ENCODE measurements at places on chromosomes 1 and 21.

- DNase-seq, result no peak
These were observed 148.2 kb upstream of the COL11A1 start for GRCh38 chr1:103256490-103256889.

GRCh38 chr1:1908506-1908791 is 6.6 kb upstream of the CALML6 start:
- DNase-seq, result no peak

DNA sequence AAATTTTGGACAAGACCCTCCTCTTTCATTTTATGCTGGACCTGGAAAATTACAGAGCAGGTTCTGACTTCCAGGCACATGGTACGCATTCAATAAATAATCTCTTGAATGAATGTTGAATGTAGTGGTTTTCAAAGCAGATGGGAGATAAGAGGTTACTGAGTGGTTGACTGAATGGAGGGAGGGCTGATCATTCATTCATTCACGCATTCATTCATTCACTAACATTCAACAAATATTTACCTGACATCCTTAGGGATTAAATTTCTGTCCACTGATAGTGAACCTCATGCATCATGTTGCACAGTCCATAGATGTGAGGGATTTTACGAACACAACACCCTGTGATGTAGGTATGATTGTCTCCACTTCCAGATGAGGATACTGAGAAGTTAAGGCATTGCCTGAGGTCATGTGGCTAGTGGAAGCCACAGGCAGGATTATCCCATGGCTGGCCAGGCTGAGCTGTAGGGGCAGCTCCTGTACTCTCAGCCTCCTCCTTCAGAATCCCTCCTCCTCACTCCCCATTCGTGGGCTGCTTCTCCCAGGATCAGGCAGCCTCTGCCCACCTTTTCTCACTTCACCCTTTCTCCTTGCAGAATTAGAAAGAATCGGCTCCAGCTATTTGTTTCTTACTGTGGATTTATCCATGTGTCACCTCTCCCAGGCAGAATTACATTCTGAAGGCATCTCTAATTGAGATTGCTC is 48.4 kb upstream of the ATP5PO start:
- DNase-seq, result no peak

DNA sequence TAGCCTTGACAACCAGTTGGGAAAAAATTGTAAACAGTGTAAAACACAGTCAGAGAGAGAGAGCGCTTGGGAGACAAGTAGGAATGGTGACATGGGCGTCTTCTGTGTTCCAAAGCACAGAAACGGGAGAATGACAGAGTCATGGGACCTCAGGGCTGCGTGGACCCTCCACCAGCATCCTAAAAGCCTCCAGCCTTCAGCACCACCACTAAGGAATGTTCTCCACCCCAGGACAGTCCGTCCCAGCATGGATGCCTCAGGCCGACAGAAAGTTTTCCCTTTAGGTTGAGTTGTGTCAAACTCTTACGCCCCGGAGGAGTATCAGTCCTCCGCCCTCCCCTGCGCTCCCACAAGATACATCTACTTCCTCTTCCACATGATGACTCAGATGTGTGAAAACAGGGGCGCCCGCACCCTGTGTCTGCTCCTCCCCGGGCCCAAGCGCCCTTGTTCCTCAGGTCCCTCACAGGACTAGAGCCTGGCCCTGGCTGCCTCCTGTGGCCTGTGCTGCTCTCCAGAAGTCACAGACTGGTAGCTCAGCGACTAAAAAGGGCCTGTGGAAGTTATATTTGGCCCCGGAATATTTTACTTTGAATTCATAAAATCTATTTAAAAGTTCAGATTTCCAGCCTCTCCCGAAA is 63.9 kb upstream of the EFHD2 start:
- DNase-seq, result no peak

DNA sequence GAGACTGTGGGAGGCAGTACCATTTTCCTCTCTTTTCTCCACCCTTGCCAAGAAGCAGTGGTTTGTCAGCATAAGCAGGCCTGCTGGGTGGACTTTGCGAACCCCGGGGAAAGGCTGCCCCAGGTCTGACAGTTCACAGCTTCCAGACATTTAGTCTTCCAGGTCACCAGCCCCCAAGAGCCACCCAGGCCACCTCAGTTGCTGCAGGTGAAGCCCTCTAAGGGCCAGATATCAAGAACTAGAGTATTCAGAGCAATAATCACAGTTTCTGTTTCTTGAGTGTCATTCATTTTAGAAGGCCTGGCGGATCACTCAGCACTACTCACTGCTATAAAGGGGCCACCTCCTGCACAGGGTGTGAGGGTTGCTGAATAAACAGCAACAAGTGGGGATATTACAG is 9.5 kb upstream of the ADORA3 start:
- DNase-seq, result no peak

- DNase-seq, result peak; percentile 46
These were observed 12.3 kb upstream of the GJA8 start for GRCh38 chr1:147890177-147890790.

- no peak for DNase-seq
These were observed 2.0 kb upstream of the FAM131C start for GRCh38 chr1:16075337-16076030.

DNA sequence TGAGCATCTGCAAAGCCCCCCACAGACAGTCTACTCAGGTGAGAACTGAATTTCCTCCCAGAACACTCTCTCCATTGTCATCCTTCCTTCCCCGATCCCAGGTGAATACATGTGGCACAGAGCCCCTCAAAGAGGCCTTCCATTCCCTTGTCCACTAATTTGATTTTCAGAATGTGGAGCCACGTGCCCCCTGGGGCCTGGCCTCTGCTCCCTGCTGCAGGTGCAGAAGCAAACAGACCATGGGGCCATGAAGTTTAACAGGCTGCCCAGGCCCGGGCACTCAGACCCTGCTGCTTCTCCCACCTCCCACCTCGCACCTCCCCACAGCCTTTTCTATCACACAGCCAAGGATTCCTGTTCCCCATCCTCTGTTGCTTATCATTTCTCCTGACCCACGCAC is 243.8 kb upstream of the RAB4A start:
- DNase-seq, result no peak

DNA sequence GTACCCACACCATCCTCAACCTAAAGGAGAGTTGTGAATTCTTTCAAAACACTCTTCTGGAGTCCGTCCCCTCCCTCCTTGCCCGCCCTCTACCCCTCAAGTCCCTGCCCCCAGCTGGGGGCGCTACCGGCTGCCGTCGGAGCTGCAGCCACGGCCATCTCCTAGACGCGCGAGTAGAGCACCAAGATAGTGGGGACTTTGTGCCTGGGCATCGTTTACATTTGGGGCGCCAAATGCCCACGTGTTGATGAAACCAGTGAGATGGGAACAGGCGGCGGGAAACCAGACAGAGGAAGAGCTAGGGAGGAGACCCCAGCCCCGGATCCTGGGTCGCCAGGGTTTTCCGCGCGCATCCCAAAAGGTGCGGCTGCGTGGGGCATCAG is 638 bp upstream of the OLIG2 start:
- no peak for DNase-seq

GRCh38 chr1:44353604-44354003 is 1.5 kb downstream of the ERI3 start:
- DNase-seq, result no peak

GRCh38 chr1:212256369-212256768 is 28.8 kb upstream of the PPP2R5A start:
- no peak for DNase-seq

GRCh38 chr1:32073299-32074229 is 825 bp downstream of the TMEM39B start:
- no peak for DNase-seq

DNA sequence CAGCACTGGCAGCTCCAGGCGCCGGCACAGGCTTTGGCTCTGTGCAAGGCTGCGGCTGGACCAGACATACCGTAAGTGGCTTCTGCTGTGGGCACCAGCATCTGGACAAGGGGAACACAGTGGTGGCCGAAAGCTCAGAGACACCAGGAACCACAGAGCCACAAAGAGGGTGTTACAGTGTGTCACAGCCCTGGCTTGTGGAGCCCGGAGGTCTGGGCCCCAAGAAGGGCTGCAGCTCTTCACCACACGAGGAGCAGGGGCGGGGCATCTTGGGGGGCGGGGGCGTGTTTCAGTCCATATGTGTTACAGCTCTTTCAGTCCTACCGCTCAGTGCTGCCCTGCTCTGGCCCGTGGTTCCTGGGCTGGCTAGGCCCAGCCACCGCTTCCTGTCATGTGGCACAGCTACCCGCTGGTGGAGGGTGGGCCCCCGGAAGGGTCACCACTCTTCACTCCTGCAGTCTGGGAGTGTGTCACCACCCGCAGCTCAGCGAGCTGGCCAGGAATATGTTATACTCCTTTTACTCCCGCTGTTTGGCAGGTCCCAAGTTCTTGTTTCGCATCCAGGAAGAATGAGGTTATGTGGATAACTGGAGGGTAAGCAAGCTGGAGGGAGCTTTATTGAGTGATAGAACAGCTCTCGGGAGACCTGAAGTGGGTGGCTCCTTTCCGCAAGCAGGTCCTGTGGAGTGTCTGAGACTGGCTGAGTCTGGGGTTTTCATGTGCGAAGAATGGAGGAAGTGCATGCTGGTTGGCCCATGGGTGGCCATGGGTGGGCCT is 3.3 kb upstream of the LSM10 start:
- DNase-seq, result peak; percentile 21

- DNase-seq, result no peak
These were observed 535 bp upstream of the DISC1 start for GRCh38 chr1:231625975-231626534.

- DNase-seq, result no peak
These were observed 59.6 kb upstream of the OLIG2 start for GRCh38 chr21:32966120-32966519.

GRCh38 chr1:151540982-151541377 is 871 bp downstream of the TUFT1 start:
- no peak for DNase-seq

GRCh38 chr21:36504067-36505058 is 24.4 kb upstream of the CLDN14 start:
- peak; percentile 2 for DNase-seq

- no peak for DNase-seq
These were observed 34.1 kb upstream of the MTR start for GRCh38 chr1:236760986-236761385.

DNA sequence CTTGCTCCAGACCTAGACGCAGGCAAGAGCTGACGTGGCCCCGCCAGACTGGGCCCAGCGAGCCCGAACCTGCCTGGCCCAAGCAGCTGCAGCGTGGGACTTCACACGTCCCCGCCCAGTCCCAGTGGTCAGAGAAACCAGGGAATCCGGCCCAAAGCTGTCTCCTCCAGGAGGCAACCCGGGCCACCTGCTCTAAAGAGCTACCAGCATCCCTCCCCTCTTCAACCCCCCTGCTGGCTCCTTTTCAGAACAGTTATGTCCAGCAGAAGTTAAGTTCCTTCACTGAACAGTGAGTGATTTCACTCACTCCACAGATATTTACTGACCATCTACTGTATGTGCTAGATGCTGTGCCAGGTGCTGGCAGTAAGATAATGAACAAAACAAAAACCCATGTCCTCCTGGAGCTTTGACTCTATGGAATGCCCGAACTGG is 2.1 kb upstream of the EFNA1 start:
- DNase-seq, result no peak

GRCh38 chr1:160774886-160775719 is 20.9 kb upstream of the LY9 start:
- no peak for DNase-seq

DNA sequence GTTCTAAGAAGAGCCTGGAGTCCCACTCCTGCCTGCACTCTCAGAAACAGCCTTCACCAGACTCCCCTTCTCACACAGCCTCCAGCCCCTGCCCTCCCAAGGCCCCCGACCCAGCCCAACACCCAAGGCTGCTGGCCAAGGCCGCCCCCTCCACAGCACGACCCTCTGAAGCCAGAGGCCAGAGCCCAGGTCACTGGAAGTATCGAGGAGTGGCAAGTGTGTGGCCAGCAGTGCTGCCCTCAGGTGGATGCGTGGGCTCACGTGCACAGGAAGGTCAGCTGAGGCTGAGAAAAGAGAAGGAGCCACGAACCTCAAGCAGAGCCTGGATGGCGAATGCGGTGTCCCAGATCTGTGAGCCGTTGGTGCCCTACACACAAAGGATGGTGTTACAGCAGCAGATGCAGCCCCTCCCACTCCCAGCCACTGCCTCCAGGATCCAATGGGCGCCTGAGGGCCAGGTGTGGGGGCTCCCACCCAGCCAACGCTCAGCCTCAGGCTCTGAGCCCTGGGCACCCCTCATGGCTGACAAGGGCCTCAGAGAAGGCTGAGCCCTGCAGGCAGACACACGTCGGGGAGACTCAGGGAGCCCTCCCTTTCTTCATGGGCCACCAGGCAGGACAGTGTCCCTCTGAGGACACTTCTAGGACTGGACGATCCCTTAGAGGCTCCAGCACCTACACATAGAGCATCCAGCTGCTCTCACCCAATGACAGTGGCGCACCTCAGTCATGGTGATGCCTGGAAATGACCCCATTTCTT is 18.0 kb downstream of the LSS start:
- no peak for DNase-seq

DNA sequence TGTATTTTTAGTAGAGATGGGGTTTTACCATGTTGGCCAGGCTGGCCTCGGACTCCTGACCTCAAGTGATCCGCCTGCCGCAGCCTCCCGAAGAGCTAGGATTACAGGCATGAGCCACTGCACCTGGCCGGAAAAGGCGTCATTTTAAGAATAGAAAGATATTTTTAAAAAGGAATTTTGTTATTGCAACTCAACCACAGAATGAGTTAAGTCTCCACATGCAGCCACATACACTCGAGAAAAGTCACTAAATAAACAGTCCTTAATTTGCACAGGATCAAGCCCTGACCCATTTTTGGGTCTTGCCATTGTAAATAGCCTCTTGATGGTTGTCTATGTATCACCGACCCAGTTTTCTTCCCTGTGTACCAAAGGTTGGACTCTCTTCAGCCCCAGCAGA is 85.5 kb downstream of the FBXO2 start:
- DNase-seq, result no peak

GRCh38 chr1:240772131-240772530 is 160.2 kb upstream of the GREM2 start:
- DNase-seq, result no peak

- no peak for DNase-seq
These were observed 35.2 kb upstream of the ZNF326 start for GRCh38 chr1:89959719-89960118.

DNA sequence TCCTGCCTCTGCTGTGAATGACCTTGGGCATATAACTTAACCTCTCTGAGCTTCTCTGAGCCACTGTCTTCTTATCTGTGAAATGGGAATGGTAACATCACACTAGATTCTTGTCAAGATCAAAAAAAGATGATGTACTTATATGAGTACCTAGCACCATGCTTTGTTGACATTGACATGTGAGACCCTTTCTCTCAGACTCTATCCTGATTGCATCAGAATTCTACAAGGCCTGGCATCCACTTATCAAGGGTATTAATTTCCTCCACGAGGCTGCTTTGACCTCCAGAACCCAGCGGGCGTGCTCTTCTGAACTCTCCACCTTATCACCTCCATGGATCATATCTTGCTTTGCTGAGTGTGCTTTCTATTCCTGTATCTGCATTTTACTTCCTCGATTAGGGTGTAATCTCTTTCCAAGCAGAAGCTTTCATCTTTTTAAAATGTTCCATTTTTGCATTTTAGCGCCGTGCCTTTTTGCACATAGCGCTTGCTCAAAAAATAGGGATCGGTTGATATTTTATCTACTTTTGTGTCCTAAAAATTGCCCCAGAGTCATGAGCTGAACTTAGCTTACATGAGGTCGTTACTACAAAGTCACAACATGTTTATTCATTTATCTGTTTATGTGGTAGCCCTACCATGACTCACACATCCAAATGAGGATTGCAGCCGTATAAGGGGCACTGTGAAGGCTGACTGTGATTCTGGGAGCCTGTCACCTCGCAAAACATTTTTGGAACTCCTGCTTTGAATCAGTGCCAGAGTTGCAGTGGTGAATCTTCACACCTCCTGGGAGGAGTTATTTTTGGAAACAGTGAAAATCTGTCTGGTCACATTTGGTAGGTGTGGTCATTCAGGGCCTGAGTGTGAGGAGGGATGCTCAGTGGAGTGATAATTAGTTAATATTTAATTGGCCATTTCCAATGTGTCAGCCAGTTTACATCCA is 63.2 kb downstream of the IER5 start:
- no peak for DNase-seq

All from stimulated activated CD4-positive, alpha-beta T cell treated with anti-CD3 and anti-CD28 coated beads, Interleukin-1b, Interleukin-23, amount 100 ng/mL, for 24 hours (primary cell).